ENCODE measurements at places on chromosomes 16 and 17.

DNA sequence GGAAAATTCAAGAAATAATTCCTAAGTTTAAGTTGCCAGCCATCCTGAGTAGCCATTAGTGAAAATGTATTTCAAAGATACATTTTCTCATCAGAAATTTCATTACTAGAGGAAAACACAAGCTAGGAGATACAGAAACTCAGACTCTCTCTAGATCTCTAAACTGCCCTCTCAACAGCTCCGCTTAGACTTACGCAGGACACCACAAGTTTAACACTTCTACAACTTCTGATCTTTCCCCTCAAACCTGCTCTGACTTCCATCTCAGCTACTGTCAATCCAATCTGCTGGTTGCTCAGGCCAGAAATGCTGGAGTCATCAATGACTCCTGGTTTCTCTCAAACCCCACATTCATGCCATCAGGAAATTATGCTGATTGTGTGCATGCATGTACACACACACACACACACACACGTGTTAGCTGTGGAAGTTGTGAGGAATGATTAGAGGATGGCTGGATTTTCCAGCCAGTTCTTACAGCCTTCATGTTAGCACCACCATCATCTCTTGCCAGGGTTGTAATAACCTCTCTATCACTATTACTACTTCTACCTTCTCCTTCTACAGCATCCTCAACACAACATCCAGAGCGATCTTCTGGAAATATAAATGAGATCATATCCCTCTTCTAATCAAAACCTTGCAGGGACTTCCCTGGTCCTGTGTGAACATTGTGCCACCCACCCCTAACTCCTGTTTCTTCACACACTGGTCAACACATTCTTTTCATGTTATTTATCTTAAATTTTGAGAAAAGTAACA lies 47.1 kb downstream of the COX10 start:
- DNase-seq: no peak

DNA sequence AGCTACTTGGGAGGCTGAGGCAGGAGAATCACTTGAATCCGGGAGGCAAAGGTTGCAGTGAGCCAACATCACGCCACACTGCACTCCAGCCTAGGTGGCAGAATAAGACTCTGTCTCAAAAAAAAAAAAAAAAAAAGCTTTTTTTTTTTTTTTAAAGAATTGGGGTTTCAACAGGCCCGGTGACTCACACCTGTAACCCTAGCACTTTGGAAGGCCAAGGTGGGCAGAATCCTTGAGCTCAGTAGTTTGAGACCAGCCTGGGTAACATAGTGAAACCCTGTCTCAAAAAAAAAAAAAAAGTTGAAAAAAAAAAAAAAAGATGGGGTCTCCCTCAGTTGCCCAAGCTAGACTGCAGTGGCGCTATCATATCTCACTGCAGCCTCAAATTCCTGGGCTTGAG lies 6.6 kb upstream of the HEXIM2 start:
- no peak for DNase-seq

GRCh38 chr16:85602402-85603202 lies 10.5 kb upstream of the GSE1 start:
- no peak for DNase-seq

DNA sequence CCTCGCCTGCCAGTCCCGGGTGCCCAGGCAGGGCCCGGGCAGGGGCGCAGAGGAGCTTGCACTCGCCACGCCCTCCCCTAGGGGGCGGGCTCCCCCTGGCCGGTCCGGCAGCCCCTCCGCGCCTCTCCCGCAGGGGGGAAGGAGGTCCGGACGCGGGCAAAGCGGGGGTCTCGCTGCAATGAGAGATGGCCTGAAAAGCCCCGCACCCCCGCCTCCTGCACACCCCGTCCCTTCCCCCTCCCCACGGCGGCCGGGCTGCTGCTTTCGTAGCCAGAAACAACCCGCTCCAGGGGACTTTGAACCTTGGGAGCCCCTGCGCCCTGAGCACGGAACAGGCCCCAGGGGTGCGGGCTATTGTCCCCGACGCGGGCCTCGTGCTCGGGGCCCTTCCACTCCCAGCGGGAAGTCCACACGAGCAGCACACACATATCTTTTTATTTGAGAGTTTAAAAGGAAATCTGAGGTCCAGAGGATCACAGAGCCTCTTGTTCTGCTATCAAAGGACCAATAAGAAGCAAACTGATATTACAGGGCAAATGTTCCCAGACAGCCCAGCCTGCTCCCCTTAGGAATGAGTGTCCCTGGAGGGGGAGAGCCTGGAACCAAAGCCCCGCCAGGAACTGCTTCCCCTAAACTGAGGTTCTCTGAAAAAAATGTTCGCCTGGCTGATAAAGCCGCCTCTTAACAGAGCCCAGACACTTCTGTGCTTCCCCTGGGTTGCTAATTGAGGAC lies 5.8 kb upstream of the CBX4 start:
- peak; percentile 46 for DNase-seq

DNA sequence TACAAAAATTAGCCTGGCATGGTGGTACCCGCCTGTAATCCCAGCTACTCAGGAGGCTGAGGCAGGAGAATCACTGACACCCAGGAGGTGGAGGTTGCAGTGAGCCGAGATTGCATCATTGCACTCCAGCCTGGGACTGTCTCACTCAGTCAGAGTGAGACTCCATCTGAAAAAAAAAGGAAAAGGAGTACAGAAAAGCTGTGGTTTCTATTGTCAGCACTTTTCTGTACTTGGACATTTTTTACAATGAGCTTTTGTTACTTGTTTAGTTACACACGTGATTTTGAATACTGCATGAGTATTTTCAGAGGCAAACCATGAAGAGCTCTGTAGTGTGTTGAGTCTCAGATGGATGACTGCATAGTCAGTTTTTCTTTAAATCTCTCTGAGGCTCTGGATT lies 26.3 kb downstream of the ZC3H18 start:
- DNase-seq: no peak

DNA sequence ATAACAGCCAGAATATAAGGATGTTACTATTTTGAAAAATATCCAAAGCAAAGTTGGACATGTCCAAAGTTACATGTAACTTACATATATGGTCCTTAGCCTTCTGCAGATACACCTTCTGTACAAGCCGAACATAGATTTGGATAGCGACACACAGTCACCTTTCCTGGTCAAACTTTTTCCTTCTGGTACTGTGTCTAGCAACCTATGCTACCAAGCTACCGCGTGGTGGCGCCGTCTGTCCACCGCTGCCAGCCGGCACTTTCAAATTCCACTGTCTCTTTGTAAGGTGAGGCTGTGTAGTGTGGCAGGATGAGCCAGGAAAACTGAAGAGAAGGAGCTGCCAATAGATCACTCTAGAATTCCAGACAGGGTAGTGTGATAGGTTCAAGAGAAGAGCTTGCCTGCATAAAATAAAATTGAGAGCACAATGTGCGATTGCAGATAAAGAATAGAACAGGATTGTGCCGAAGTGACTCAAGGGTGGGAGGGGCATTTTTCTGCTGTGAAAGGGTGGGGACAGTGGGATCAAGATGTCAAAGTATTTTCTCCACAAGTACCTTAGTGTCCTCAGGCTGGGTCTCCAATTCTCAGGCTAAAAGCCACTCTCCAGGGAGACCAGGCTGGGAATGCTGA lies 366.9 kb downstream of the SLC39A11 start:
- peak; percentile 35 for DNase-seq

- no peak for DNase-seq
Measured at GRCh38 chr17:69246726-69247375, 18.2 kb upstream of the ABCA10 start.

GRCh38 chr16:24670623-24671454 lies 58.6 kb upstream of the TNRC6A start:
- DNase-seq: no peak

DNA sequence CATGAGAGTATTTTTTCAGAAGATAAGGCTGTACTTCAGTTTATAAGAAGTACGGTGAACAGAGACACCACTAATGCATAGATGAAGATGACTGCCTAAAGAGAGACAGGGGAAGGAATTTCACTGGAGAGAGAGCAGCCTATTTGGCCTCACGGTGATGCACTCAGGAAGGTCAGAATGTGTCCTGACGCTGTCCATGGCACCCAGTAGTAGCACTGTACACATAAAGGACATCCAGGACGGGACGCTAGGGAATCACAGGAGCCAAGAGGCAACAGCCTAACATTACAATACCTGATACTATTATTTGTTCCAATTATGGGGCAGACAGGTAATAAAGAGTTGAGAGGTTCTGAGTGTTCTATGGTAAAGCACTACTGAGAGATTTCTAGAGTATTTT lies 24.9 kb upstream of the LRRC37A start:
- no peak for DNase-seq

- DNase-seq: no peak
Measured at GRCh38 chr17:81673561-81674258, 7.2 kb downstream of the CCDC137 start.

DNA sequence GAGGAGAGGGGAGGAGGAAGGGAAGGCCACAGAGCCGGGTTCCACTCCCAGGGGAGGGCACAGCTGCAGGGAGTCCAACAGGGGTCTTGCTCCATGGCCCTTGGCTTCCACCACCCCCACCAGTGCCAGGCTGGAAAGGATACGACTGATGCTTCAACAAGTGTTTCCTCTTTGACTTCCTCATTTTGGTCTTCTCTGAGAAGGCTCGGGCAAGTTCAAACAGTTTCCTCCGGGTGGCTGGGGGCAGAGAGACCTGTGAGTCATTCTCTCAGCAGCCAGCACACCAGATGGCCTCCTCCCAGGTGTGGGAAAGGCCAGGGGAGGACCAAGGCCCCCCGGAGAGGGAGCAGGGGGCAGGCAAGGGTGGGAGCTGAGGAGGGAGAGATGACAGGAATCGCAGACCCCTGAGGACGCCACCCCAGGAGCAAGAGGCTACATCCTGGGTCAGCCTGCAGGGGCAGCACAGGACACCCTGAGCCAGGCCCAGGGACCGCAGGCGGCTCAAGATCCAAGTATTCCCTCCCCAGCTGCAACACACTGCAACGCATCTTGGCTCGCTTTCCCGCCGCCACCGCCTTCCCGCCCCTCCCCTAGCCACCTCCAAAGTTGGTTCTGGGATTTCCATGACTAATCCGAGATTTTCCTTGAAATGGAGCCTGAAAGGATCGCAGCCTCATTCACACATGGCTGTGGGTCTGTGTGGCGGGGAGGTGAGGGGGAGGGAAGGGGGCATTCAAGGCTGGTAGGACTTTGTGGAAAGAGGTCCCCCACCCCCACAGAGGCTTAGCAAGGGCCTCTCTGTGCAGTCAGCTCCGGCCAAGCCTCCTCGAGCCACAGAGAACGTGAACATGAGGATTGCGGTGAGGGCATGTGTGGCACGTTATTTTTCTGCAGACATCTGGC lies 18.4 kb upstream of the MRPS23 start:
- no peak for DNase-seq

- DNase-seq: no peak
Measured at GRCh38 chr17:4987767-4988567, 492 bp upstream of the CAMTA2 start.

DNA sequence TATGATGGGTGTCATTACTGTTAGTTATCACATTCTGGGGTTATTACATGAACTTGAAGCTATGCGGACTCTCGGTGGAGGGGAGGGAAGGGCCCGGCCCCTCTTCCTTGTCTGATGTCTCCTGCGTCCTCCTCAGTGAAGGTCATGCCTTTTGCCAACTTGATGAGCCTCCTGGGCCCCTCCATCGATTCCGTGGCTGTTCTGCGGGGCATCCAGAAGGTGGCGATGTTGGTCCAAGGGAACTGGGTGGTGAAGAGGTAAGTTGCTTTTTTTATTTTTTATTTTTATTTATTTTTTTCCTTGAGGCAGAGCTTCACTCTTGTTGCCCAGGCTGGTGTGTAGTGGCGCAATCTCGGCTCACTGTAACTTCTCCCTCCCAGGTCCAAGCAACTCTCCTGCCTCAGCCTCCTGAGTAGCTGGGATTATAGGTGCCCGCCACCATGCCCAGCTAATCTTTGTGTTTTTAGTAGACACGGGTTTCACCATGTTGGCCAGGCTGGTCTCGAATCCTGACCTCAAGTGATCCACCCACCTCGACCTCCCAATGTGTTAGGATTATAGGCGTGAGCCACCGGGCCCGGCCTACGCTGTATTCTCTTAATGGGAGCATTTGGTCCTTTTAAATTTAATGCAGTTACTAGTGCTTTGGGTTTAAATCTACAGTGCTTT lies 21.6 kb downstream of the POLR3E start:
- peak; percentile 66 for DNase-seq

DNA sequence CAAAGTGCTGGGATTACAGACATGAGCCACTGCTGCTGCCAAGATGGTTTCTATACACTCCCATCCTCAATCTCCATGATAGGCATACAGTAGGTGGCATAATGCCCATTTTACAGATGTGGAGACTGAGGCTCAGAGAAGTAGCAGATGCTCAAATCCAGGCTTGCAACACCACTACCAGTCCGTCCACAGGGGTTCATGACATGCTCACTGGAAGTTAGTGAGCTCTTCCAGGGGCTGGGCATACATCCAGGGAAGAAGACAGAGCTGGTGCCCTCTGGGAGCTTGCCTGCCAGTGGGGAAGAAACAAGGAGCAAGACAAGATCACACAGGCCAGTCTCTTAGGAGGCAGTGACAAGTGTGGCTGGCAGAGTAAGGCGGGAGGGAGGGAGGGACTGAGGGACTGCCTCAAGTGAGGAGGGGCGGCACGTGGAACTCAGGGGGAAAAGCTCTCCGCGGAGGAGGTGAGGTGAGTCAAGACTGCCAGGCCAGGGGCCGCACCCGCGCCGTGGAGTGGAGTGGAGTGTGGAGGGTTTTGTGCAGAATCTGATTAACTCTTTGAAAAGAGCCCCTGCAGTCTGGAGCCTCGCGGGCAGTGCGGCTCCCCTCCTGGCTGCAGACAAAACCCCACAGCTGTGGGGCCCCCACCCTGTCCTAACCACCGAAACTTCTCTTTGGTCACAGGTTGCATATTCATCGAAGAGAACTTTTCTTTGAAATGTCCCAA lies 27.9 kb downstream of the SREBF1 start:
- DNase-seq: no peak

- DNase-seq: no peak
Measured at GRCh38 chr16:14339694-14340093, 268.6 kb downstream of the MRTFB start.

DNA sequence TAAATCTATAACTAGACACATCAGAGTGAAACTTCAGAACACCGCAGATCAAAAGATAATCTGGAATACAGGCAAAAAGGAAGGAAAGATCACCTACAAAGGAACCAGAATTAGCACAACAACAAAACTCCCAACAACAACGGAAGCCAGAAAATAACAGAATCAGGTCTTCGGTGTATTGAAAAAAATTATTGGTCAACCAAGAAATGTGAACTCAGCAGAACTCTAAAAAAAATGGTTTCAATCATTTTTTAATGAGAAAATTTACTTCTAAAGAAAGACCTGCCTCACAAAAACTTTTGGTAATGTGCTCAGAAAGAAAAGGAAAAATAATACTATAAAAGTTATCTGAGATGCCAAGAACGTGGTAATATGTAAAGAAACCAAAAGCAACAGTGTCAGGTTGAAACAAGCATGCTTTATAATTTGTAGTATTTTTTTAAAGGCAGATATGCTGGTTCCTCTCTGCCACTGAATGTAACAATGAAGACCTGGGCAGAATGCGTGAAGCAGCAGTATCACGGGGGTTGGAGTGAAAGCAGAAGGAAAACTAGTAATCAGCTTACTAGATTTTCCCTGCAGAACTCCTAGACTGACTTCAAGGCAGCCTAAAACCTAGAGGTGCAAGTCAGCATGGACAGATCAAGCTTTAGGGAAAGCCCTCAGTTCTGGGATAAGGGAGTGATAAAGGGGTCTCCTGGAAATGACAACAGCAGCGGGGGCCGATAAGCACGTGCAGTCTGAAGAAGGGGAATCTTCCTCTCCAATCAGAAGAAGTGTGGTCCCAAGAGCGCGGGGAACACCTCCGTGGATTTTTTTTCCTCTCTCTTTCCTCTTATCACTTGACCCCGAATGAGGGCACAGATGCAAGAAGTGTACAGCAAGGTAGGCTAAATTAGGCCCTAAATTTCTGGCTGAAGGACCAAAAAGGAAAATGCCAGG lies 80.9 kb upstream of the TEKT1 start:
- DNase-seq: no peak

Data from naive thymus-derived CD8-positive, alpha-beta T cell (primary cell).